Foreskin melanocyte (primary cell): ENCODE measurements at places on chromosomes 3 and 15.

DNA sequence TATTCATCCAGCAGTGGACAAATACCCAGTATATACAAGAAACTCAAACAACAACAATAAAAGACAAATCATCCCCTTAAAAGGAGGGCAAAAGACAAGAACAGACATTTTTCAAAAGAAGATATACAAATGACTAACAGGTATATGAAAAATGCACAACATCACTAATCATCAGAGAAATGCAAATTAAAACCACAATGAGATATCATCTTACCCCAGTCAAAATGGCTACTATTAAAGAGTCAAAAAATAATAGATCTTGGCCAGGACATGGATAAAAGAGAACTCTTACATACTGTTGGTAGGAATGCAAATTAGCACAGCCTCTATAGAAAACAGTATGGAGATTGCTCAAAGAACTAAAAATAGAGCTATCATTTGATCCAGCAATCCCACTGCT is 16.9 kb downstream of the DHX36 start:
- no peak for DNase-seq

DNA sequence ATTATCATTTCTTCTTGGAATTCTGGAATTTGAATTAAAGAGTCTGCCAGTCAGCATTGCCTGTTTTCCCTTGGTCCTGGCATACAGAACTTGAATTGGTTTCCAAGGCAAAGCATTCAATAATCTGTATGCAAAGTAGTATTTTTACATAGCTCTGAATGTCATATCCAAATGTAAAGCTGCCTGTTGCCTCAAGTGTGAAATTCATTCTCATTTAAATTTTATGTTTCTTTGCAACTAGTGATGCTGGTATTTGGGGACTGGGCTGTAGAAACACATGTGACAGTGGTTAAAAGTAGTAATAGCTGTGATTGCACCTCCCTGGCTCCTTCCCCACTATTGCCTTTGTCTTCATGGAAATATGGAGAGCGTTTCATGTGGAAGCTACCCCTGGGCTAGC is 743.9 kb upstream of the GOLIM4 start:
- no peak for DNase-seq

DNA sequence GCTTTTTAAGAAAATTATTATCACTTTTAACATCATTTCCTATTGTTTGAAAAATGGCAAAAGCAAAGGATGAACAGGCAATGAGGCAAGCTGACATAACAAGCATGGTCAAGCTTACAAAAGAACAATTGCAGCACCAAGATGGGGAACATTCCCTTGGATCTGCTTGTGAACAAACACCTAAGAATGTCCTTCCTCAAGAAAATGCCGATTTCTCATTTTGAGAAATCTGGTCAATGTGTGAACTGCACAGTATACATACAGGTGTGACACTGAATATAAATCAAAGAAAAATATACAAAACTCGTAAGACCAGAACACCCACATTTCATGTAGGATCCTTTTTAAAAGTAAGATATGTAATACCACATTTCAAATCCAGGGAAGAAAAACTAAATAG is 58.9 kb downstream of the LRRFIP2 start:
- DNase-seq: no peak

- DNase-seq: no peak
Observed at GRCh38 chr3:117666812-117667211, 957.2 kb downstream of the TUSC7 start.

DNA sequence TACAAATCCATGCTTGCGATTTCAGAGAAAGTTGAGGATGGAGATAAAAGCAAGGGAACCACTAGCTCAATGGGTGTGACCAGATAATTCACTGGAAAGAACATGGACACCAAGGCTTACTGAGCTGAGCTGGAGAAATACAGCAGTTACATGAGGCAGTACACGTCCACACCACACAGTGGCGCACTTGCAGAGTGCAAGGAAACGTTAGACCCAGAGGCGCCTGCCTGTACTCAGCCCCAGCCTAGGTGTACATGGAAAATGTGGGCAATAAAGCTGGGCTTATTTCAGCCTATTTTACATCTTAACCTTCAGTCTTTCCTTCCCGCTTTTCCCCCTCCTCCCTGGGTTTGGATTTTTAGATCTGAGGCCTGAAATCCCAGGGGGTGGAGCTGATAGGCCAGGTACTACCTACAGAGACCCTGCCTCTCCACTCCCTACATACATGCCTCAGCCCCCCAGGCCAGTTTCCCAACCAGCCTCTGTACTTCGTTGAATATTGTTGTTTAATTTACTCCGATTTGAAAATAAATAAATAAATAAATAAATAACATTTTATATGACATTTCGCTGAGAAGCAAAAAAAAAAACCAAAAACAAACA is 60.1 kb downstream of the PCOLCE2 start:
- peak; percentile 63 for DNase-seq
